ENCODE measurements at places on chromosomes 16 and 17.

- DNase-seq: no peak
Measured at GRCh38 chr17:32335046-32335445, 6.9 kb downstream of the C17orf75 start.

DNA sequence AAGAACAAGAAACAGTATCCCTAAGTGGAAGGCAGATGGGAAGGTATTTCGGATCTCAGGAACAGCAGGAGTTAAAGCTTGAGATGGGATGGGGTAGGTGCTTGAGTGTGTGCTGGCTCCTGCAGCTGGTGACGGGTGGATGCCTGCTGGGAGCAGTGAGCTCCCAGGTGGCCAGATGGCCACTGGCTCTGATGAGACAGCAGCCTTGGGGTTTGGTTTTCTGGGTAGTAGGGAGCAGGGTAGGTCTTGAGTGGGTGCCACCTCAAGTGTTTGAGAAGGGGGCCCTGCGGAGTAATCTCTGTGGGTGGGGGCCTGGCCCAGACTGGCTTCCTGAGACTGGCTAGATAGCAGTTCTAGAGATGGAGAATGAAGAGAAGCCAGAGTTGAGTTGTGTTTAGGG, 10.3 kb downstream of the EPN2 start:
- no peak for DNase-seq

DNA sequence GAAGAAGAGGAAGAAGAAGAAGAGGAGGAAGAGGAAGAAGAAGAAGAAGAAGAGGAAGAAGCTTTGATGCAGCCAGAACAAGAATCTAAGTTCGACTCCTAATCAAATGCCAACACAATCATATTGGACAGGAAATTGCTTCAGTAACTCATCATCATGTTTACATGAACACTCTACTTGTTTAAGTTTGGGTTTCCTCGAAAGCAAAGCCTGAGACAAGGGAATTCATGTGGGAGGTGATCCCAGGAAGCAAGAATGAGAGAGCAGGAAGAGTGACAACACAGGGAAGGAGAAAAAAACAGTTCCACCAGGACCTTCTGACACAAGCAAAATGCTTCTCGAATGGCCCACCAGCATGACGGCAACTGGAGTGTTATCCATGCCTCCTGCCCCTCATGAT, 279.0 kb downstream of the PMP22 start:
- no peak for DNase-seq

- no peak for DNase-seq
Measured at GRCh38 chr17:75349589-75349988, 55.9 kb downstream of the GRB2 start.

DNA sequence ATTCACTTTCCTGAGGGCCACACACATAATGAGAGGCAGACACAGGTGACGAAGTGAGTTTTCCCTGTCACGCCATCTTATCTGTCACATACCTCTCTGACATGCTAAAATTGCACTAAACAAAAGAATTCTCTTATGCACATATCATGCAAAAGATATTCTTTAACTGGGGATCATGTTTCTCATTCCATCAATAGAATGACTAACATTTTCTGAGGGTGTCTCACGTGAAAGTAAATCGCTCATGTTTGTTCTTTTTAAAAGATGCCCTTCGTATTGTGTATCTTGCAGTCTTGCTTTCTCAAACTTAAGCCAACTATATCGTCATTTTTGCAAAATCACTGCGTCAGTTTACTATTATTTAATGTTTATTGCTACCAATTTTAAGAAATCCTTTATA, 306.4 kb downstream of the WWOX start:
- no peak for DNase-seq

- no peak for DNase-seq
Measured at GRCh38 chr17:40317345-40317873, 8.4 kb downstream of the RARA start.

DNA sequence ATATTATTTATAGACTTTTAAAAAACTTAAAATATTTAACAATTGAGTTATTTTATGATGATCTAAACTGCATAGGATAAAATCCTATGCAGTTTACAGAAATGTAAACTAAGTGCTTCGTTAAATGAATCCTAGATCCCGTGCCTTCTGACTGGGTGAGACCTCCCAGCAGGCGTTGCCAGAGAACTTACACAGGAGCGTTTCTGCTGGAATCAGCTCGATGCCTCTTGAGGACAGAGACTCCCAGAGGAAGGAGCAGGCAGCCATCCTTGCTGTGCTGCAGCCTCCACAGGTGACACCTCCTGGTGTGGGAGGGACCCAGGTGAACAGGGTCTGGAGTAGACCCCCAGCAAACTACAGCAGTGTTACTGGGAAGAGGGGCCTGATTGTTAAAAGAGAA, 160.4 kb downstream of the WWOX start:
- no peak for DNase-seq

DNA sequence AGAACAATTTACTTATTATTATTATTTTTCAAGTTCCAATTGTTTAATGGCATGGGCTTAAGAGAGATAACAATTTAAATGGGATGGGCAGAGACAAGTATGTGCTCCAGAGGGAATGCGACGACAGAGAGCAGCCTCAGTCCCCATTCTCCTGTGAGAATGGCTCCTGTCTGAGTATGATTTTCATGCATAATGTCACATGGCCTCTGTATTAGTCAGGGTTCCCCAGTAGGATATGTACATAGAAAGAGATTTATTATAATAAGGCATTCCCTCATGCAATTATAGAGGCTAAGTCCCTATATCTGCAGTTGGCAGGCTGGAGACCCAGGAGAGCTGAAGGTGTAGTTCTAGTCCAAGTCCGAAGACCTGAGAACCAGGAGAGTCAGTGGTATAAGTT, 22.9 kb upstream of the NKD1 start:
- DNase-seq: no peak

DNA sequence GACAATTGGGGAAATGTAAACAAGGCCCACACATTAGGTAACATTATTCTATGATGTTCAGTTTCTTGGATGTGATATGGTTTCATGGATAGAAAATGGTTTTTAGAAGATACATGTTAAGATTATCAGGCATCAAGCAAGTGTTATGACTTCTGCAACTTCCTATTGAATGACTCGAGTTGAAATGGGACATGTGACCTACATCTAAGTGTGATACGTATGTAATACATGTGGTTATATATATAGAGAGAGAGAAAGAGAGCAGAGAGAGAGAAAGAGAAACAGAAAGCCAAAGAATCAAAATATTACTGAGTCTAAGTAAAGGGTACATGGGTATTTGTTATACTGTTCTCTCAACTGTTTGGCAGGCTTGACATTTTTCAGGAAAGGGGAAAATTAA, 1.7 kb downstream of the TMEM170A start:
- no peak for DNase-seq

GRCh38 chr16:16073891-16074881, 124.8 kb downstream of the ABCC1 start:
- DNase-seq: no peak

DNA sequence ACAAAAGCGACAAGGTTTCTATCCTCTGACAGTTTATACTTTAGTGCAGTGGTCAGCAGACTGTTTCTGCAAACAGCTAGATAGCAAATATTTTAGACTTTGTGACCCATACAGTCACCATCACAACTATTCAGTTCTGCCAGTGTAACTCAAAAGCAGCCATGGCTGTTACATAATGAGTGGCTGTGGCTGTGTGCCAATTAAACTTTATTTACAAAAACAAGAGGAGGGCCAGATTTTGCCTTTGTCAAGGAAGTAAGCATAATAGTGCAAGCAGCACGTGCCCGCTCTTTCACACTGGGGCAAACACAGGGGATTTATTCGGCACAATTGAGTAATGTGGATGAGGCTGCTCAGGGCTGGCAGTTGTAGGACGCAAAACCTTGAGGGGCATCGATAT, 551.5 kb downstream of the MAF start:
- no peak for DNase-seq

- DNase-seq: peak; percentile 23
Measured at GRCh38 chr16:22192261-22193062, 13.6 kb upstream of the EEF2K start.

DNA sequence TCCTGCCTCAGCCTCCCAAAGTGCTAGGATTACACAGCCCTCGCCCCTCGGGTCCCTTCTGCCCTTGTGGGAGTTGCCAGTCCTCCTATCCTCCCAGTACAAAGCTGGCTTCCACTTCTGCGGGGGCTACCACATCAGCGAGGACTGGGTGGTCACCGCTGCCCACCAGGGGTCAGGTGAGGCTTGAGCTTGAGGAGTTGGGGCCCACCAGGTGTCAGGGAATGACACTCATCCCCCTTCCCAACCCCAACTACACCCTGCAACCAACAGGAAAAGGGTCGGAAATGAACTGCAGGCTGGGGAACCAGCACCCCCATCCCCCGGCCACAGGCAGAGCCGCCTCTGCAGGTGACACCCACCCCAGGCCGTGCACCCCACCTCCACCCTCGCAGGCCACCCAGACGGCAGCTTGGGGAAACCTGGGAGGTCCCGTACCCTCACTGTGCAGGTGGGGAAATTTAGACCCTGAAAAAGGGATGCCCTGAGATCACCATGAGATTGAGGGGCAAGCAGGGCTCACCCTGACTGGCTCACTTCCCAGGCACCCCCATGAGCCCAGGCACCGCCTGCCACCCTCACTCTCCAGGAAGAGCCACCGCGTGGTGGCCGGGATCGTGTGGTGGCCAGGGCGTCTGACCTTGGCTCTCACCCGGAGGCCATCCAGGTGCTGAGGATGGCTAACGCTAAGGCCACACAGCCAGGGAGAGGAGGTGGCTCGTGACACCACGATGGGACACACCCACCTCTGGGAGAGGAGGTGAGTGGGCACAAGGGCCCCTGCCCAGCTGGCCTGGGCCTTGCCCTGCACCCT, 8.0 kb downstream of the CTRB1 start:
- no peak for DNase-seq

GRCh38 chr17:4077581-4077980, 65.2 kb downstream of the ZZEF1 start:
- no peak for DNase-seq

DNA sequence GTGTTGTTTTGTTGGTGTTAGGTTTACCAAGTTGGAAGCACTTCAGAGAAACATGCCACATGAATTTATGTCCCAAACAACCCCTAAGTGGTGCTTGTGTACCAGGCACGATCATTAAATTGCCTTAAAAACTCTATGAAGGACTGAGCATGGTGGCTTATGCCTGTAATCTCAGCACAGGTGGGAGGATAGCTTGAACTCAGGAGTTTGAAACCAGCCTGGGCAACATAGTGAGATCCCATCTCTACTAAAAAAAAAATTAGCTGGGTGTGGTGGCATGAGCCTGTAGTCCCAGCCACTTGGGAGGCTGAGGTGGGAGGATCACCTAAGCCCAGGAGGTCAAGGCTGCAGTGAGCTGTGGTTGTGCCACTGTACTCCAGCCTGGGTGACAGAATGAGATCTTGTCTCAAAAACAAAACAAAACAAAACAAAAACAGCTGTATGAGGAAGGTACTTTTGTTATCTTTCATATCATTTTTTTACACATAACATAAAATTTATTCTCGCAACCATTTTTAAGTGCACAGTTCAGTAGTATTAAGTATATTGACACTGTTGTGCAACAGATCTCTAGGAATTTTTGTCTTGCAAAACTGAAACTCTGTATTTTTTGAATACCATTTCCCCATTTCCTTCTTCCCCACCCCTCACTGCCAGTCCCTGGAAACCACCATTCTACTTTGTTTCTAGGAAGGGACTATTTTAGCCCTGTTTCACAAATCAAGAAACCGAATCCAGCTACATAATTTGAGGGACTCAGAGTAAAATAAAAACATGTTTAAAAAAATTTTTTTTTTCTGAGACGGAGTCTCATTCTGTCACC, 14.3 kb upstream of the RBBP6 start:
- DNase-seq: no peak

DNA sequence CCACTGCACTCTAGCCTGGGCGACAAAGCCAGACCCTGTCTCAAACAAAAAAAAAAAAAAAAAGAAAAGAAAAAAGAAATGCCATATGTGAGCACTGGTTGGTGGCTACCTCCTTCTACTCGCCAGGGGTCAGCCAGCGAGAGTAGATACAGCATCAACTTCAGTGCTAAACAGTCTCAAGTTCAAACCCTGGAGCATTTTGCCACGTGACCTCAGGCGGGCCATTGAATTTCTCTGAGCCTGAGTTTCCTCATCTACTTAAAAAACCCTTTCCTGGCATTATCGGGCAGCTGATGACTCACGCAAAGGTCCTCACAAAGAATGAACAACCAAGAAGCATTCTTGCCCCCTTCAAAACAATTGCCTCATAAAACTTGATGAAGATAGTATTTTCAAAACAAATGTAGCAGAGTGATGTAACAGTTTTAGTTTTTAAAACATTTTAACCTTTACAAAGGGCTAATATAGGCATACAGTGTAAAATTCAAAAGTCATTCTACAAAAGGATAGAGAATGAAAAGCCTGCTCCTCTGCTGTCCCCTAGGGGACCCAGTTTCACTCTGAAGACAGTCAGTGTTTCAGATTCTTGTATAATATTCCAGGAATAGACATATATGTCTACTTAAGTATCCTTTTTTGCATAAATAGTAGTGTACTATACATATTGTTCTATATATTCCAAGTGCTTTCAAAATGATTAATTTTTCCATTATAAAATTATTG, 28.4 kb downstream of the DNAH2 start:
- DNase-seq: no peak

- no peak for DNase-seq
Measured at GRCh38 chr17:18921912-18922451, 30.0 kb upstream of the SLC5A10 start.

- no peak for DNase-seq
Measured at GRCh38 chr17:33396818-33397217, 103.7 kb upstream of the ASIC2 start.

GRCh38 chr16:77775911-77776909, 12.2 kb upstream of the VAT1L start:
- DNase-seq: no peak

GRCh38 chr17:3911271-3912053, 4.8 kb downstream of the P2RX1 start:
- peak; percentile 24 for DNase-seq

GRCh38 chr17:70525961-70526360, 356.6 kb downstream of the KCNJ2 start:
- DNase-seq: no peak

GRCh38 chr17:76095943-76096342, 7.6 kb downstream of the EXOC7 start:
- DNase-seq: no peak

Measured in bone marrow (tissue), 2 donors.